ENCODE measurements at places on chromosomes 3 and 15.

GRCh38 chr3:191884132-191884531 is 423.2 kb downstream of the PYDC2 start:
- no peak for DNase-seq

GRCh38 chr3:40455328-40455727 is 1.8 kb upstream of the RPL14 start:
- no peak for DNase-seq

GRCh38 chr3:177811835-177812234 is 614.6 kb upstream of the TBL1XR1 start:
- no peak for DNase-seq

DNA sequence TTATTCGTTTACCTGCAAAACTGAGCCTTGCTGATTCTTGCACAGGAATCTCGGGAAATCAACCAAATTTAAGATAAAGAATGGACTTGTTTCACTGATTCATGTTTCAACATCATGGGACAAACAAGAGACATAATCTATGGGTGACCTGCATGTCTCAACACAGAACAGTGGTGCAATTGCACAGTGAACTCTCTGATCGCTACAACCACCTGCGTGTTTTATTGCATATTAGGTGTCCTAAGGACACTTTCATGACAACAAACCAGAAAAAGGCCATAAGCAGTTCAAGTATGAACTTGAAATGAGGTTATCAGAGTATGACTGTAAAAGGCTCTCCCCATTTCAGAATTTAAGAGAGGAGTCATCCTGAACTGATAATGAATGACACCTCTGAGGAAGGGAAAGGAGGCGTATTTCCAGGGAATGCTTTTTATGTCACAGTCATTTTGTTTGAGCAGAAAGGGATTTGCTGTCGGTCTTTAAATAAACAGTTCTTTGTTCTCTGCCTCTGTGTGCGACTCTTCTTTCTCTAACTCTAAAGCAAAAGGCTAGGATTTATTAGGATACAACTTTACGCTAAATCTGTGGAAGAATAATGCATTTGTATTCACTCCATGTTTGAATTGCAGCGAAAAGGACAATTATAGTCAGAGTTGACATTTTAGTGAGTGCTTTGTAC is 167.2 kb downstream of the RBMS3 start:
- no peak for DNase-seq

- DNase-seq = peak; percentile 49
These were observed 39.0 kb downstream of the U2SURP start for GRCh38 chr3:143040261-143040879.

GRCh38 chr3:13110678-13111116 is 37.5 kb upstream of the IQSEC1 start:
- DNase-seq = peak; percentile 63

GRCh38 chr3:116877968-116878367 is 168.4 kb downstream of the TUSC7 start:
- no peak for DNase-seq

GRCh38 chr3:172476347-172476746 is 28.1 kb upstream of the GHSR start:
- no peak for DNase-seq

DNA sequence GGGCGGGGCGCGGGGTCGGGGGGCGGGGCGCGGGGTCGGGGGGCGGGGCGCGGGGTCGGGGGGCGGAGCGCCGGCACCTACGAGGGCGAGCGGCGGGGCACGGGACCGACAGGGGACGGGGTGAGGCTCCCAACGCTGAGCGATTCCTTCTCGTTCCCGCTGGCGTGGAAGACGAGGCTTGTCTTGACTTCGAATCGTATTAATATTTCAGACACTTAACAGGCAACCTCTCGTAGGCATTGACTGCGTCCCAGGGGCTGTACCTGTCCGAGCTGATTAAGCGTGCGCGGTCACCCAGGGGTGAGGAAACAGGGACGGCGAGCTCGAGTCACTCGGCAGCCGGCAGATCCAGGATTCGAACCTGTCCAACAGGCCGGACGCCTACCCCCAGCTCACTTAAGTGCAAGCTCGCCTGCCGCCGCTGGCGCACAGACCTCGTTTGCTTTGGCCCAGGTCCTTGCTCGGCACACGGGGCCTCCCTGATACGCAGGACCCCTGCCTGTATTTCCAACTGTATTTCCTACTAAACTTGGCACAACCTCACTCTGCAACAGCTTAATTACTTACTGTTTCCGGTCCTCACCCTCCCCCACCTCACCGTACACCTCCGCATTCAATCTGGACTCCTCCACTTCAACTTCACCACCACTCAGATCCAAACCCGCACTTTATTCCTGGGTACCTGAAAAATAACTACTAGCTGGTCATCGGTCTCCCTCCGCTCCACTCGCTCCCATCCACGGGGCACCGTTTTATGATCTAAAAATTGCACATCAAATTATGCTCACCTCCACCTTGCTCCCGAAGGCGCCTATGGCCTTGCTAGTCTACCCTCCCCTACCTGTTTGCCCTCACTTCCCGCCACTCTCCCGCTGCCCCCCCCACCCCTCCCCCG is 722 bp upstream of the ZXDC start:
- no peak for DNase-seq

- no peak for DNase-seq
These were observed 16.8 kb upstream of the MCCC1 start for GRCh38 chr3:183116025-183116614.

- no peak for DNase-seq
These were observed 38.8 kb downstream of the PTPRG start for GRCh38 chr3:61600195-61600594.

DNA sequence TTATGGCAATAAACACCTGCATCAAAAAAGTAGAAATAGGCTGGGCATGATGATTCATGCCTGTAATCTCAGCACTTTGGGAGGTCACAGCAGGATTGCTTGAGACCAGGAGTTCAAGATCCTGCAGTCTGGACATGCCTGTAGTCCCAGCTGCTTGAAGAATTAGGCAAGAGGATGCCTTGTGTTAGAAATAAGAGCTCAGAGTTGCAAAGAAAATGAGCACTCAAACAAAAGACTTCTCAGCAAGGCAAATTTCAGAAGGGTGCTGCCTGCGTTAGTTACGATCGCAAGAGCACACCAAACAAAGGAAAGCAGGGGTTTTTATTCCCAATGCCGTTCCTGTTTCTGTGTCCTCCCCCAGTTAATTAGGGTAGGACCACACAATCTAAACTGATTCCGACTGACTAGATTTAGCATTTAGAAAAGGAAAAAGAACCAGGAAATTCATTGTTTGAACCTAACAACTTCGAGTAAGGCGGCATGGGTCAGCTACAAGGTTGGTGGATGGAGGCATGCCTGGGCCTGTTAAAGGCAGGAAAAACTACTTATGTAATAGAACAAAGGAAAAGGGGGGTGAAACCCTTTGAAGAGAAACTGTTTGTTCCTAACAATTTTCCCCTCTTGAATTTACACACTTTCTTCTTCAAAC is 55.5 kb downstream of the DLG1 start:
- DNase-seq = no peak

- no peak for DNase-seq
These were observed 6.3 kb downstream of the ATP13A4 start for GRCh38 chr3:193548406-193548805.

GRCh38 chr3:154061001-154061370 is 60.2 kb upstream of the ARHGEF26 start:
- no peak for DNase-seq

- DNase-seq = no peak
These were observed 44.8 kb downstream of the ANP32A start for GRCh38 chr15:68775671-68776476.

- no peak for DNase-seq
These were observed 229.5 kb downstream of the ATP8B4 start for GRCh38 chr15:49889536-49889935.

GRCh38 chr3:189961522-189962161 is 159.1 kb downstream of the P3H2 start:
- DNase-seq = peak; percentile 82

DNA sequence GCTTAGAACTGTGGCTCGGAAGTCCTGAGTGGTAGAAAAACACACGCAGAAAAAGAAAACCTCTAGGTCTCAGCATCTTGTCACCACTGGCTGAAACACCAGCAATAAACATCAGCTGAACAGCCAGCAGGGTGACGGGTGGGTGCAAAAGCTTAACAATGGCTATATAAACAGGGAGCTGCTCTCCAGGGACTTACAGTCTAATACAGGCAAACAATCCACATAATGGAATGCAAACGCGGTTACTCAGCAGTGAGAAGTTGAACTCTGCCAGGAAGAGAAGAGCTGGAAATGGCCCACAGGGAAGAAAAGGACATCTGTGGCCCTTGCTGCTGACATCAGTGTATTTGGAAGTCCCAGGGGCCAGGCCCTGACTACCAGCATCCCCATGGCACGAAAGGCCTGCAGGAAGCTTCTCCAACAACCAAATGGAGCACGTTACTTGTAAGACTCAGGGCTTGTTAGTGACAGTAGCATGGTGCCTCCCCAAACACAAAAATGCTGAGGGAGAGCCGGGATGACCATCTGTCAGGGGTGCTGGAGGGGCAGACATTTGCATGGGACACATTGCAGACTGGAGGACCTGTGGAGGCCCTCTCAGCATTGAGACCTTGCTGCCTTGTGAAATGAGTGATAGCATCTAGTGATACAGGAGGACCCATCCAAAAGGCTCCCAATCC is 3.0 kb downstream of the HEG1 start:
- peak; percentile 82 for DNase-seq

GRCh38 chr3:184361532-184361931 is at the start of the genes CLCN2 and POLR2H:
CLCN2 (minus strand) TSS chr3:184361605; CDS start chr3:184361479, 126 bp downstream.
POLR2H (plus strand) TSS chr3:184361710; CDS start chr3:184363493, 1,783 bp downstream.
- DNase-seq = no peak

- DNase-seq = no peak
These were observed 309.9 kb upstream of the RASGRP1 start for GRCh38 chr15:38874464-38874863.

DNA sequence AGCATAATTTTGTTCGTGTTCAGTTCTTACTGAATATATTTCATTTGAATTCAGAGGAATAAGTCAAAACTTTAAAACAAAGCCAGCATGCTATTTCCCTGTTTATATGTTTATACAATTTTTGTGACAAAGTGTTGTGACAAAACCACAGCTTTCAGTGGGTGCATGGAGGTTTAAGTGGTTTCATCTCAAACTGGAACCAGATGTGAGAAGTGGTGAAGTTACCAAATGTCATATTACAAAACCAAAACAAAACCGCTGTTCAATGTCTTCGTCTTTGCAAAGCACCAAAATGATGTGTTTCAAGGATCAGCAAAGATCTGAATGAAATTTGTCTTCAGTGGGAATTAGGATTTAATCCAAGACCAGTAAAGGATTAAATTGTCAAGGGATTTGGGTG is 59.3 kb upstream of the OSTN start:
- DNase-seq = peak; percentile 34

- DNase-seq = no peak
These were observed 14.8 kb downstream of the PAQR5 start for GRCh38 chr15:69313432-69314000.

- DNase-seq = peak; percentile 44
These were observed 230.5 kb upstream of the CHRNA7 start for GRCh38 chr15:31799715-31800321.

GRCh38 chr3:44060164-44060563 is 181.5 kb upstream of the TOPAZ1 start:
- DNase-seq = no peak

- no peak for DNase-seq
These were observed 127.2 kb downstream of the NFKBIZ start for GRCh38 chr3:101976473-101976872.

- no peak for DNase-seq
These were observed 1.9 kb downstream of the KBTBD8 start for GRCh38 chr3:67000009-67000408.

DNA sequence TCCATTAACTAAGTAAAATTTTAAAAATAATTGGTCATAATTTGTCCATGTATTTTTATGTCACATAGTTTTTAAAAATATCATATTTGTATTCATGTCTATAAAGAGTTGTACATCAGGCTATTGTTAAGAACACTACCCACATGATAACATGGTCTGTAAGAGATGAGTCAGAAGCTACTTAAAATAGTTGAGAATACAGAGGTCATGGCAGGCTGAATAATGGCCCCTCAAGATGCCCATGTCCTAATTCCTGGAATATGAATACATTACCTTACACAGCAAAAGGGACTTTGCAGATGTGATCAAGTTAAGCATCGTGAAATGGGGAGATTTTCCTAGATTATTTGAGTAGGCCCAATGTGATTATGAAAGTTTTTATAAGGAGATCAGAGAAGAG is 782.9 kb upstream of the GOLIM4 start:
- DNase-seq = no peak

DNA sequence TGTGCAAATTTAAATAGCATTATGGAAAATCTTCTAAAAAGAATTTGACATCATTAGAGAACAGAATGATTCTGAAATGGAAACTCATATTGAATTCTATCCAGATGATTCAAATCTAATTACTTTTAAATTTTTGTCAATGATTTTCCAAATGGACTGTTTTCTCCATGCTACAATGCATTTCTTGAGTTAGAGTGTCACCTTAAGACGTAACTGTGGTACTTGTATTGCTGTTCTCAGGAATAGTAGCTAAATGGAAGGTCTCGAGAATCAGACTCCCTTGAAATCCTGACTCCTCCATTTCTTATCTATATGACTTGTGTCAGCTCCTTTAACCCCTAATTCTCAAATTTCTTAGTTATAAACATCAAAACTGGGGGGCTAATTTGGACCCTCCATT is 102.3 kb downstream of the P2RY1 start:
- no peak for DNase-seq

DNA sequence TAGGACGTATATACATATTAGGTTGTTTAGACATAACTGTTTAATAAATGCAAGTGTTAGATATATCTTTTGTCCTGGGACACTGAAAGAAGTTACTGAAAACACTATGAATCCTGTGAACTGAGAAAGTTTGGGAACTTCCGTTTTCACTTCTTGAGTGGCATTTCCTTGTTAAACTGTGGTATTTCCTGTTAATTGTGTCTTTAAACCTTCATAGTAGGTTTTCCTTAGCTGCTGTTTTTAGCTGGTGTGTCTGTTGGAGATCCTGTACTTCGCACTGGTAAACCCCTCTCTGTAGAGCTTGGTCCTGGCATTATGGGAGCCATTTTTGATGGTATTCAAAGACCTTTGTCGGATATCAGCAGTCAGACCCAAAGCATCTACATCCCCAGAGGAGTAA is 37.1 kb downstream of the ATP6V1A start:
- DNase-seq = no peak

- no peak for DNase-seq
These were observed 185.2 kb upstream of the CFAP20DC start for GRCh38 chr3:59234884-59235633.

Data from H4 (cell line).